Activated CD8-positive, alpha-beta memory T cell treated with anti-CD3 and anti-CD28 coated beads for 4 hours (primary cell): ENCODE measurements at places on chromosomes 1 and 21.

GRCh38 chr1:193929374-193930033, 743.1 kb upstream of the B3GALT2 start:
- no peak for DNase-seq

- DNase-seq: no peak
These were observed 10.2 kb downstream of the MAP7D1 start for GRCh38 chr1:36166136-36166535.

DNA sequence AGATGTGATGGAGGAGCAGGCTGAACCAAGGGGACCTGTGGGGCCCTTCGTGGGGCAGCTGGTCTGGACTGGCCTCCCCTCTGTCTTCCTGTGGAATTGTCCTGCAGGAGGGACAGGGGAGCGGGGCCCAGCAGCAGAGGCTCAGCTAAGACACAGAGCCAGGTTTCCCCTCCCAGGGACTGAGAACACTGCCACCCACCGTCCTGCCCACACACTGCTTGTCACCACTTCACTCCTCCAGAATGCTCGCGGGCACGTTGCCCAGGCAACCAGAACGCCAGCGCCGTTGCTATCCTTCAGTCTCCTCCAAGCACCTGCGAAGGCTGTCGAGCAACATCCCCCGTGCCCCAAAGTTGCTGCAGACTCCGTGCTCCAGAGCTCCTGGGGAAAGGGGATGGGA, 46.4 kb downstream of the AJAP1 start:
- DNase-seq: no peak

DNA sequence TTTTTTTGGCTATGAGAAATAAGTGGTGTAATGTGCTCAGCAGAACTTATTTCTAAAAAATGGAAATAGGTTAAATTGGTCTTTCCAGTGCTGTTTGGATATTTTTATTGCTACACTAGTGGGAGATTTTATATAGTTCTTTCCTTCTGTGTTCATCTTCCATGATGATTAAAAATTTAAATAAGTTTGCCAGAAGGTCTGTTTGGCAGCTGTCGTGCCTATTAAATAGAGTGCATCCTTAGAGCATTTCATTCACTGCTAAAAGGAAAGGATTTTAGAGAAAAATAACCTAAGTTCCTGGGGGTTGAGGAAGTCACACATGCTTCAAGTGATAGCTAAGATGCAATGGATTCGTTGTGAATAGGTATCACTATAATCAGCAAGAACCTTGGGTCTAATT, 29.7 kb upstream of the RAVER2 start:
- no peak for DNase-seq

GRCh38 chr1:212692774-212693644, 6.6 kb downstream of the BATF3 start:
- no peak for DNase-seq

DNA sequence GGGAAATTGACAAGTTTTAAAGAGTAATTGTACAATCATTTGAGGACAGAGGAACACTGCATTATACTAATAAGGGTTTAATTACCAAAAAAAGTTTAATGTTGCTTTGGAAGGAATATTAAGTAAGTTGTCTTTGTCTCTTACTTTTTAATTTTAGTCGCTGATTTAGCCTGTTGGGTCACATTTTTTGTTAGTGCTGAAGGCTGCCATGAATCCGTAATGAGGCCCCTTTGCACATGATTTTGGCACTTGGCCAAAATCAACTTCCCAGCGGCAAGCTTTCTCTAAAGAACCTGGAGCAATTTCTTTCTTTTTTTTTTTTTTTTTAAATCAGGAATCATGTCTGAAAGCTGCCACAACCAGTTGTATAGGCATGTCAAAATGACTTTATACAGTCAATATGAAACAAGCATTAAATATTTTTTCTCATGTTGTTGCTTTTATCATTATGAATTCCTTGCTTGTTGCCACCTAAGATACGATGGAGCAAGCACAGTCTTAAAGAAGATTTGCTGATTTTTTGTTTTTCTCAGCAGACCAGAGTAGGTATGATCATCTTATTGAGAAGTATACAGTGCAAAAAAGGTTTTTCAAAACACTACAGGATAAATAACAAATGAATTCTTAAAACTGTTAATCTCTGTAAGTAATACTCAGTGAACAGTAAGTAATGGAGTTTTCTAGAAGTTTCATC, 690.4 kb downstream of the USP25 start:
- DNase-seq: no peak

DNA sequence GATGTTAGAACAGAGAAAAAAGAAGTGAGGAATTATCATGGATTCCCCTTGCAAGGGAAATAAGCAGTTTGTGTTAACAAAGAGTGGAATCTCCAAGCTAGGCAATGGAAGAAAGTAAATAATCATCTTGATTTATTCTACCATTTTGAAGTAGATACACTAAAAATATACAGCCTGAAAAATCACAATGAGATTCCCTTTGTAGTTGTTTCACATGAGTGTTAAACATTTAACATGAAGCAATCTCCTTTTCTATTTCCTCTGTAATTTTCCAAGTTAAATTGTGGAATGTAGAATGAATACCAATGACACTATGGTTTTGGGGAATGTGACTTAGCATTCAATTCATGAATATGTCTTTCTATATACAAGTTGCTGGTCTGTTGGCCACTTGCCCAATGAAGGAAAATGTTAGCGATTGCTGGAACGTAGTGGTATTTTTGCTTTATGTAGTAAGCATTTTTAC, 5.7 kb downstream of the TGFB2 start:
- DNase-seq: no peak

GRCh38 chr1:19124273-19124672, 85.8 kb downstream of the UBR4 start:
- DNase-seq: no peak

DNA sequence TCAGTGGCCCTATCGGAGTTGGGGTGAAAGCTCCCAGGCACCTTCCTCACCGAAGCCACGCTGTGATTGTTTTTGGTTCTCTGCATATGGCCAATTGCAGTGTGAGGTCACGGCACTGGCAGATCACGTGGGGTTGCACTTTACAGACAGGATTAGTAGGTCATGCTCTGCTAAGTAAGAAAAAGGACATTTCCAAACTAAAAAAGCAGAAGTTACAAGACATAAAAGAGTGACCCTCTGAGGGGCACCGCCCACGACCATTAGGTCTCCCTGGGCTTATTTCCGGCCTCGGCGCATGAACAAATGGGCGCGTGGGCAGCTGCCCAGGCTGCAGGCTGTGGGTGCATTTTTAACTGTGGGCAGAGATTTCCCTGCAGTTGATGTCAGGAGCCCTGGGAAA, 2.0 kb downstream of the CAPN9 start:
- DNase-seq: no peak

GRCh38 chr1:167752219-167752985, 30.6 kb downstream of the MPZL1 start:
- DNase-seq: no peak

DNA sequence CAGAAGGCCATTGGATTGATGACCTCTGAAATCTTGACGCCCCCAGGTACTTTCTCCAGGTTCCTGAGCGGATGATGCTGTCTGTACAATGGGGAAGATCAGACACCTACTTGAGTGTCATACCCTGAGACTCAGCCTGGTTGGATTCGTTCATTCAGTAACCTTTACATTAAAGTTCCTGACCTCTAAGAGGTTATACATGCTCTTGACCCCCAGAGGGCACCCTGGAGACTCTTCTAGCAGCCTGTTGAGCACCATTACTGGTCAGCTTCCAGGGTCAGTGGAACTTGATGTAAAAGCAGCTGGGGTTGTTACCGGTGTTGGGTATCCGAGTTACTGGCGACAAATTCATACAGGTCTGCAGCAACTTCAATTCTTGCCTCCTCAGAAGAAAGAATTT, 114.3 kb upstream of the ZNF678 start:
- DNase-seq: no peak

DNA sequence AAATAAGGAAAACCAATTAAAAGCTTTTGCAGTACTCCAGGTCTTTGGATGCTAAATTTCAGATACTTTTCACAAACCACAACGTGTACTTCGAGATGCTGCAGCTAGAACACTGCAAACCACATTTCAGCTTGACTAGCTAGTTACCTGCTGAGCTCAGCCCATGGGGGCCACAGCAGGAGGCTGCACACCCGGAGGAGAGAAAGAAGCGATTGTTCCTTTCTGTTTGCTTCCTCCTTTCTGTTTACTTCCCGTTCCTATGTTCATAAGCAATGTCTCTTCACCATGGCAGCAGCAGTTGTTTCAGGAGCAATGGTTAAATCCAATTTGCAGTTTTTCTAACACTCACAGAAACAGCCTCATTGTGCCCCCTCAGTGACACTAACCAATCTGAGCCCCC, 225.6 kb upstream of the FGGY start:
- DNase-seq: no peak

DNA sequence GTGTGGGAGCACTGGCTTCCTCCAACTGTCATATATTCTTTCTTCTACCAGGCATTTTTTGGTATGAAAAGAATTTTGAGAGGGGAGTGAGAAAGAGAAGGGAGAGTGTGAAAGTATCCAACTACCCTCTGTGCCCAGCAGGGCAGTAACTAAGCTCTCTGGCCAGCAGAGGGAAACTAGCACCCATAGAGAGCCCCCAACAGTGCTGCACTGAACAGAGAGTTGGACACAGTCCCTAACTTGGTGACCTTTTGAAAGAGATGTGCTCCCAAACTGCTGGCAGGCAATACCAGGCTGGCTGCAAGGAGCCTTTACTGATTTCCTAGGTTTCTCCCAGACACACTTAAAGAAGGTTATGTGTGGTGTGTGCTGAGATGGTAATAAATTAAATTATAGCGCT, 118.8 kb upstream of the PBX1 start:
- DNase-seq: no peak

- DNase-seq: no peak
These were observed at the start of gene KIAA0040 for GRCh38 chr1:175192630-175193526. KIAA0040 (minus strand) TSS chr1:175192776; CDS start chr1:175161013, 31,763 bp downstream.

DNA sequence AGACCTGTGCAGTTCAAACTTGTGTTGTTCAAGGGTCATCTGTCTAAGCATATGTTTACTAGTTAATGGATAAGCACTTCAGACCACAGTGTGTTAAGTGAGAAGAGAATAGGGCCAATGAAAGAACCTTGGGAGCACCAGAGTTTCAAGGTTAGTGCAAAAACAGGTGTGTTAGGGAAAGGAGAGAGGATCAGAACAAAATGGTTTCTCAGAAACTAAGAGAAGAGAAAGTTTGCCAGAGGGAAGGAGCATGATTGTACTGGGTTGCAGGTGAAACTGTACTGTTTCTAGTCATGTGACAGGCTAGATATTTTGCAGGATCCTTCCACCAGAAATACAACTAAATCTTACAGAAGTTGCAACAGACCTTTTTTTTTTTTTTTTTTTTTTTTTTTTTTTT, 23.3 kb downstream of the RPRD2 start:
- no peak for DNase-seq

DNA sequence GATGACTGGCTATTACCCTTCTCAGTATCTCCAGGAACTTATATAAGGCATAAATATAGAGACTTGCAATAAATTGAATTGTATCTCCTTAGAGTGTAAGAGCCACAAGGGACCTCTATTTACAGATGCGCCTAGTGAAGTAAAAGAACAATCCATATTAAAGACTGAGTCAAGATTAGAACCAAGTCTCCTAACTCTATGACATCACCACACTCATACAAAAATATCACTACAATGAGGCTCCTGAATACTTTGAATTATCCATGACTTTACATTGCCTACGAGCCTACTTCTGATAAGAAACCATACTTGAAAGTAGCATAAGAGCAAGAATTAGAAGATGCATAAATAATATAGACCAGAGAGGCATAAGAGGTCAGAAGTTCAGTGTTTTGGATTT, 18.8 kb downstream of the DPYD start:
- no peak for DNase-seq

DNA sequence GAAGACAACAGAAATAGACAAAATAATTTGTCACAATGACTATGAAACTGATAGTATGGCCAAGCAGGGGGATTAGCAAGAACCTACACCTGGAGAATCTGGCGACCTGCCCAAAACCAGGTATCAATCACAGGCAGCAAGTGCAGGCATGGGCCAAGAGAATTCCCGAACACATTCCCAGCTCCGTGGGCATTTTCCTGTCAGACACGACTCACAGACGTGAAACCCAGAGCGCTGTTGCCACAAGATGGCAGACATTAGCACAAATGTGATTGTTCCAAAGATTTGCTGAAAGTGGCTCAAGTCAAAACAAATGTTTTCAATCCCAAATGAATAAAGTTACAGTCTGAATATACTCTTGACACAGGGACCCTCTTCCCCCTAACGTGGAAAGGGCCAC, 36.8 kb downstream of the HLCS start:
- DNase-seq: no peak

- DNase-seq: no peak
These were observed 20.6 kb downstream of the GPR3 start for GRCh38 chr1:27413004-27413403.

DNA sequence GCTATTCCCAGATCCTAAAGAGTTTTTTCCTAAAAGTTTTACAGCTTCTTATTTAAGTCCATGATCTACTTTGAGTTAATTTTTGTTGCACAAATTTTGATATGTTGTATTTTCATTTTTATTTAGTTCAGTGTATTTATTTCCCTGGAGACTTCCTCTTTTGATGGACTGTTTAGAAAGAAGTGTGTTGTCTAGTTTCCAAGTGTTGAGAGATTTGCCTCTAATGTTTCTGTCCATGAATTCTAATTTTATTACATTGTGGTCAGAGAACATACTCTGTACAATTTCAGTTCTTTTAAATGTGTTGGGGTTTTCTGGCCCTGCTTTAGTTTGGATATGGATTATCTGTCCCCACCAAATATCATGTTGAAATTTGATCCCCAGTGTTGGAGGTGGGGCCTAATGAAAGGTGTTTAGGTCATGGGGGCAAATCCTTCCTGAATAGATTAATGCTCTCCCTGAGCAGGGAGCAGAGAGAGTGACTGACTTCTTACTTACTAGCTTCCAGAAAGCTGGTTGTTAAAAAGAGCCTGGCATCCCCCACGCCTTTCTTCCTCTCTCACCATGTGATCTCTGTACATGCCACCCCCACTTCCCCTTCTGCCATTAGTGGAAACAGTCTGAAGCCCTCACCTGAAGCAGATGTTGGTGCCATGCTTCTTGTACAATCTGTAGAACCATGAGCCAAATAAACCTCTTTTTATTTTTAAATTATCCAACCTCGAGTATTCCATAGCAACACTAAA, 4.6 kb downstream of the CHD1L start:
- no peak for DNase-seq

- DNase-seq: no peak
These were observed 8.1 kb downstream of the PRXL2B start for GRCh38 chr1:2594641-2595131.

- no peak for DNase-seq
These were observed 69.0 kb upstream of the DEPDC1 start for GRCh38 chr1:68565923-68566322.

- no peak for DNase-seq
These were observed 45.3 kb upstream of the MTF2 start for GRCh38 chr1:93033785-93034184.

DNA sequence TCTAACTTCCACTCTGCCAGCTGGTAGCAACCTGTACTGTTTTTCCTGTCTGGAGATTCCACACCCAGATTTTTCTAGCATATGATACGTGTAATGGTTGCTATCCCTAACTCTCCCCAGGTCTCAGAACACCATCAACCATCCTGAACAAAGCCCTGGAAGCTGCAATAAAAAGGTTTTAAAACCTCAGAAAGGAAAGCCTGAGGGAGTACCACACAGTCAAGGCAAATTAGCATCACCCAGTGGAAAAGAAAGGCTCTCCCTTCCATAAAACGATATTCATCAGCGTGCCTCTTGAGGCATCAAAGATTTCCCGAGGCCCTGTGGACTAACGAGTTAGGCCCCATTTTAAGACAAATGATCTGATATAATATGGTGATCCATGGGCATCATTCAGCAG, 421.0 kb downstream of the ADGRL2 start:
- DNase-seq: no peak

GRCh38 chr1:206794294-206794908, 22.1 kb upstream of the IL10 start:
- peak; percentile 52 for DNase-seq

- no peak for DNase-seq
These were observed 199.0 kb upstream of the DPYD start for GRCh38 chr1:98119796-98120195.
